ENCODE measurements at places on chromosomes 6 and 20.

GRCh38 chr6:69732045-69732444 lies 64.8 kb downstream of the LMBRD1 start:
- DNase-seq, result no peak

DNA sequence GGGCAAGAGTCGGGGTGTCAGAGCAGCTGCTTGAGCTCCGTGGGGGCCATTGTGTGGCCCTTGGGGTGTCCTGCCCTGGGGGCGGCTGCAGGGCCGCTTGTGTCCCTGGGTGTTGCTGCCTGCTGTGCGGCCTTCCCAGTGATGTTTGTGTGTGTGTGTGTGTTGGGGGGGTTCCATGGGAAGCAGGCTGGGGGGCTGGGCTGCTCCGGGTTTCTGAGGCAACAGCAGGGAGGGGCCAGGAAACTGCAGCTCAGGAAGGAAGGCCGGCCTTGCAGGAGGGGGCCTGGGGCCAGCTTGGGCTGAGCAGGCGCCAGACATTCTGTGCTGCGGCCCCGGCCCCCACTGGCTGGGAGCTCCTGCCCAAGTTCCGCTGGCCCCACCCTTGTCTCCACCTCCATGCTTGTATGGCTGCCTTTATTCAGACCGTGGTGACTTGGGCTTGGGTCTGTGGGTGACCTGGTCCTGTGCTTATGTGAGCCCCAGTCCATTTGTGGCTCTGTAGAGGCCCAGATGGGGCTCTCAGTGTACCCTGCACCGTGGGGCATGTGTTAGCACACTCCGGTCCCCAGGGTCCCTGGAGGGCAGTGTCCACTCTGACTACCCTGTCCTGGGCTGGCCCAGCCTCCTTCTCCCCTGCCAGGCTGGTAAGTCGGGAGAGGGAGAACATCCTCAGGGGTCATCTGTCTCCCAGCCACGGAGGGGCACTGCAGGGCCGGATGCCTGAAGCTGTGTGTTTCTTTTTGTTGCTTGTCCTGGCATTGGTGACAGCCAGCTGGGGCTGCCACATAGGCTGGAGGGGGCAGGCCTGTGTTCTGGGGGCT lies 4.6 kb upstream of the SOX18 start:
- no peak for DNase-seq

- DNase-seq, result peak; percentile 1
These were observed 121.6 kb upstream of the LGSN start for GRCh38 chr6:63441266-63441956.

GRCh38 chr6:39310542-39310941 lies 3.7 kb downstream of the KCNK17 start:
- DNase-seq, result no peak
